Stimulated activated CD8-positive, alpha-beta memory T cell treated with anti-CD3 and anti-CD28 coated beads, Interleukin-4, amount 100 ng/mL, for 4 hours (primary cell): ENCODE measurements at places on chromosomes 12 and 14.

- no peak for DNase-seq
Measured at GRCh38 chr14:89187501-89187900, 229.5 kb downstream of the FOXN3 start.

DNA sequence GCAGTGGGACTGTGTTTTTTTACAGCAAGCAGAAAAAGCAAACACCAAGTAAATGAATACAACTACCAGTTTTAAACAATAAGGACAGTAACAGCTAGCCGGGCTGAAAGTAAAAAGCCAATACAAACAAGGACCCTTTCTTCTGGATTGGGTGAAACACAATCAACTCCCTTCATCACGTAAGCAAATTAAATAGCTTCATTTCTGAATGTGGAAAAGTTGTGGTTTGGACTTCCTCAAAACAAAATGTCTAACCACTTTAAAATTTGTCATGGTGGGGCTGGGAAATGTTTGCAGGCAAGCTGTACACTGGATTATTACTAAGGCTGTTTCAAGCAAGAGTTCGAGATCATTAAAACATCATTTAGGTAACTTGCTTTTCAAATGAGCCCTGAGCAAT, 47.4 kb downstream of the TCHP start:
- DNase-seq = no peak

DNA sequence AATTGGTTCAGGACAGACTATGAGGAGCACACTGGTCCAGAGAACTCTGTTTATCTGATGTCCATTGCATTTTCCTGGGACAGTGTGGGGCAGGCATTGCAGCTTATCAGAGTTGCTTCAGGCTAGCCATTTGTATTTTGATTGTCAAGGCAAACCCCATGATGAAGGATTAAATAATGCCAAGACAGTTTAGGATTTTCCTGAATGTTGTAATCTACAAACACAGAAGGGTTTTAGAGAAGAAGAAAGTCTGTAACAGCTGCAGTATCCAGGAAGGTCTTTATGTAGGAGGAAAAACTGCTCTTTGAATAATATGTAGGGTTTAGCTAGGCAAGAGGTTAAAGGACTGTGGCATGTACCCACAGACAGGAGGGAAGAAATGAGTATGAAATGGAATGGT, 32.2 kb upstream of the UNC79 start:
- no peak for DNase-seq

GRCh38 chr12:10388624-10389413, 1.0 kb downstream of the KLRK1 start:
- DNase-seq = no peak

DNA sequence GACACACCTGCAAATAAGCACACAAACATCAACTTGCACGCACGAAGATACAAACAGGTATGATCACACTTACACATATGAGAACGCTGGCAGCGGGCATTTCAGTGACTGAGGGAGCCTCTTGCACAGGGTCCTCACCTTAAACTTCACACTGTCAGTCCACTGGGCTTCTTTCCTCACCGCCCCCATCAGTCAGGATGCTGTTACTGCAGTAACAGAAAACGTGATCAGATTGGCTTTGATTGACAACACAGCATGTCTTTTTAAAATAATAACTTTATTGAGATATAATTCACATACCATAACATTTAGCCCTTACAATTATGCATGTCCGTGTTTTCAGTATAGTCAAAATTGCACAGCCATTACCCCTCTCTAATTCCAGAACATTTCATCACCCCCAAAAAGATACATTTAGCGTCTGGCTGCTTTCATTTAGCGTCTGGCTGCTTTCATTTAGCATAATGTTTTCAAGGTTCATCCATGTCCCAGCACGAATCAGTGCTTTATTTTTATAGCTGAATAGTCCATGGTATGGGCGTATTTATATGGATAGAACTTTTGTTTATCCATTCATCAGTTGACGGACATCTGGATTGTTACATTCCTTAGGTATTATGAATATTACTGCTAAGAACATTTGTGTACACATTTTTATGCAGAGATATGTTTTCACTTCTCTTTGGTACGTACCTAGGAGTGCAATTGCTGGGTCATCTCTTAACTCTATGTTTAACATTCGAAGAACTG, 8.4 kb downstream of the CCDC197 start:
- no peak for DNase-seq

GRCh38 chr12:95037906-95038305, 34.4 kb upstream of the NDUFA12 start:
- DNase-seq = no peak
